Fibroblast of skin of right biceps (primary cell): ENCODE measurements at places on chromosomes 5 and 9.
A peak's percentile ranks its signal among the peaks of the same experiment; 100 is the strongest.

- DNase-seq: peak; percentile 82
Observed at GRCh38 chr5:93307557-93307956, 273.5 kb downstream of the NR2F1-AS1 start.

- peak; percentile 80 for DNase-seq
Observed at GRCh38 chr9:26058111-26058895, 380.1 kb upstream of the TUSC1 start.

GRCh38 chr5:126359884-126360283 is 63.3 kb upstream of the GRAMD2B start:
- DNase-seq: no peak

DNA sequence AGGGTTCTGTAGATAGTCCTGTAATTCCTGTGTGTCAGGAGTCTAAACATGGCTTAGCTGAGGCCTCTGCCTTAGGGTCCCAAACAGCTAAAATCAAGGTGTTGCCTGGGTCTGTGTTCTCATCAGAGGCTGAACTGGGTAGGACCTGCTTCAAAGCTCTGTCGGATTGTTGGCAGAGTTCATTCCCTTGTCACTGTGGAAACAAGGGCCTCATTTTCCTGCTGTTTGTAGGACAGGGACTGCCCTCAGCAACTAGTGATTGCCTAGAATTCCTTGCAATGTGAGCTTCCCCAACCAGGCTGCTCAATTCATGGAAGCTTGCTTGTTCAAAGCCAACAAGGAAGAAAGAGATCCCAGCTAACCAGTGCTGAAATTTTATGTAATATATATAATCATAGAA is 283.2 kb downstream of the DNAH5 start:
- no peak for DNase-seq

DNA sequence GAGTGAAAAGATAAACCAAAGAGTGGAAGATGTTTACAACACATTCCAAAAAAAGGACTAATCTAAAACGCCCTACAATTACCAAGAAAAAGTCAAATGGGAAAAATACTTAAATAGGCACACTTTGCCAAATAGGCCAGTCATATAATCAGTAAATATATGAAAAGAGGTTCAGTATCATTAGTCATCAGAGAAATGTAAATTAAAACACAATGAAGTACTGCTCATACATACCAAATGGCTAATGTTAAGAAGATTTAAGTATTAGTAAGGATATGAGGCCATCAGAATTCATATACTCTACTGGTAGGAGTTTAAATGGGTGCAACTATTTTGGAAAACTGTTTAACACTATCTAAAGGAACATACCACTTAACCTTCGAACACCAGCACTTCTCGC is 47.6 kb downstream of the ZDHHC21 start:
- DNase-seq: peak; percentile 40

GRCh38 chr5:33995865-33996264 is 11.4 kb upstream of the SLC45A2 start:
- DNase-seq: no peak

DNA sequence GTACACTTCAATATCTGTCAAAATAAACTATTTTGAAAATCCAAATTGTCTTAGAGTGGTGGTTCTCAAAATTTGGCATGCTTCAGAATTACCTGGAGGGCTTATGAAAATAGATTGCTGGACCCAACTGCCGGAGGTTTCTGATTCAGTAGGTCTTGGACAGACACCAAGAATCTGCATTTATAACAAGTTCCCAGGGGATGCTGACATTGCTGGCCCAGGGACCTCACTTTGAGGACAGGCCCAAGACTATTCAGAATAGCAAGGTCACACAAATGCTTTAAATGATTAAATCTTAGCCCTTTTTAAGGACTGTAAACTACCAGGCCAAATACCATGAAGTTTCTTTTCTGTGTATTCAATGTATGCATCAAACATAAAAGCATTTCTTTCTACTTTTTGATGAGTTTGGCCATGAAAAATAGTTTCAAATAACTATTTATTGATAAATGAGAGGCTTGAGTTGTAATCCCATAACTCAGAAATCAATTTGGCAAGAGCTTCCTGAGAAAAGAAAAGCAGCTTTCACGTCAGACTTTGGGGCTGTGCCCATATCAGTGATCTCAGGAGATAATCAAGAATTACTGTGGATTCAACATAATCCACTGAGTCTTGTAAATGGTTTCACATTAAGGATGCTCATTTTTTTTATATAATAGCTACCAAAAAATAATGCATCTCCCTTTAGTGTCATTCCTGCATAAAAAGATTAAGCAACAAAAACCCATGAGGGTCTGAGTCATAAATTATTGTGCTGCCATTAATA is 191.4 kb downstream of the FRMD3 start:
- DNase-seq: no peak

DNA sequence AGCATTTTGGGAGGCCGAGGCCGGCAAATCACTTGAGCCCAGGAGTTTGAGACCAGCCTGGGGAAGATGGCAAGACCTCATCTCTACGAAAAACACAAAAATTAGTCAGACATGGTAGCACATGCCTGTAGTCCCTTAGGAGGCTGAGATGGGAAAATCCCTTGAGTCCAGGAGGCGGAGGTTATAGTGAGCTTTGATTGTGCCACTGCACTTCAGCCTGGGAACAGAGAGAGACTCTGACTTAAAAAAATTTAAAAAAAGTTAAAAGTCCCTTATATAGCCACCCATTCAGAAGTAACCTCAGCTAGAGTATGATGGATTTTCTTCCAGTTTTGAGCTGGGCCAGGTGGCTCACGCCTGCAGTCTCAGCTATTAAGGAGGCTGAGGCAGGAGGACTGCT is 72.4 kb downstream of the UGCG start:
- DNase-seq: peak; percentile 57

- peak; percentile 47 for DNase-seq
Observed at GRCh38 chr5:110896901-110897300, 158.1 kb downstream of the SLC25A46 start.

DNA sequence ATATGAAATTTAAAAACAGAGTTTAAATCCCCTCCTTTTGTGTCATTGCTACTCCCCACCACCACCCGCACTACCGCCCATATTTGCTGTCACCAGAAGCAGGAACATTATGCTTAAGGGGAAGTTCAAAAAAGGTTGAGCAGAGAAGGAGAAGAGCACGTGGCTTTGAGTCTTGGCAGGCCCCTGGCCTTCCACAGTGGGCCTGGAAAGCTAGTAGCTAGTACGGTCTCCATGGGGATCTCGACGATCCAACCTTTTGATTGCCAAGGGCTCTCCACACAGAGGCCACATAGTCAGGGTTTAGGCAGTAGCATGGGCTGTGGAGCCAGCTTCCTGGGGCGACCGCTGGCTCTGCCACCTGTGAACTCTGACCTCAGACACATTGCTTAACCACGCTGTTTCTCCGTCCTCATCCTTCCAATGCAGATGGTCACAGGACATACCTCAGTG is 90.1 kb downstream of the GOLPH3 start:
- DNase-seq: no peak

DNA sequence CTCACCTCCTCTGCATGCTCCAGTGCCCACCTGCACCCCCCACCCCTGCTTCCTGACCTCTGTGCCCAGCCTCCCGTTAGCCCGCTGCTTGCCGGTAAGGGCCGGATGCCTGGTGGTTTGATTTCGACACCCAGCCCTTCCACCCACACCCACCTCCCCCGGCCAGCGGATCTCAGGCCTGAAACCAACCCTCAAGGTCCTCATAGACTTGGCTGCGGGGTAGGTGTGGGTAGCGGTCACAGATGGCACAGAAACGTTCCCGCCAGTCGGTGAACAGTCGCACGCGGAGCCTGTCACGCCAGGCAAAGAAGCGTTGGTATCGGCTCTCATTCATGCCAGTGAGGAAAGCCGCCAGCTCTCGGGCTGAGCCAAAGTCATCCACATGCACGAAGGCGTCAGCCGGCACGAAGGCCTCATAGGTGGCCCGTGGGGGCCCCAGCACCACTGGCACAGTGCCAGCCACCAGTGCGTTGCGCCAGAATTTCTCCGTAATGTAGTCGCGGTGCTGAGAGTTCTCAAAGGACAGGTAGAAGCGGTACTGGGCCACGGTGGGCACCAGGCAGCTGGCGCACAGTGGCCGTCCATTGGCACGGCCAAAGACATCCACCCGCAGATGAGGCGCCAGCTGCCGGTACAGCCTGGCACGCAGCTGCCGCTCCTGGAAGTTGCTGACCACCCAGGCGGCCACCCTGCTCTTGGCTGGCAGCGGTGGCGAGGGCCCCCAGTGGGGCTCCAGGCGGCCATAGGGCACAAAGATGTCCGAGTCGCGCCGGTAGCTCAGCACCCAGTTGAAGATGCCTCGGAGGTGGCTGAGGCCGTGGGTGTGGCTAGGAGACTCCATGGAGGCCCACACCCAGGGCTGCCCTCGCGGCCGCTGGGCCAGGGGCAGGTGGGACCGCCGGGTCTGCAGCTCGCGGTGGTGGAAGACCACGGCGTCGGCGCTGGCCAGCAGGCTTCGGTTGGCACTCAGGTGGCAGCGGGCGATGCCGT is 1.1 kb downstream of the FUT7 start:
- no peak for DNase-seq
